ENCODE measurements at places on chromosomes 4 and X. TPM values are rescaled to one million over a fixed set of nuclear protein-coding genes. Genes with fewer than 3 reads are reported as not detected.

Gene NHSL2
- not detected for total RNA-seq

Gene PAGE3
- not detected for total RNA-seq

Gene UGT2A3
- total RNA-seq = not detected

Gene LANCL3
- total RNA-seq = 0.75 TPM

Gene VGLL1
- not detected for total RNA-seq

Gene AFM
- total RNA-seq = not detected

Gene ARMCX4
- total RNA-seq = 0.94 TPM

Gene RHOXF1
- not detected for total RNA-seq

Gene GLUD2
- total RNA-seq = 2.2 TPM

Gene GCNA
- total RNA-seq = 0.83 TPM

Gene STK32B
- total RNA-seq = 28.3 TPM

Gene SNX12
- total RNA-seq = 29.9 TPM

Gene FIP1L1
- 101 TPM for total RNA-seq

Gene FGF13
- total RNA-seq = 7.4 TPM

Gene CSAG2
- total RNA-seq = not detected

Gene TMEM154
- total RNA-seq = 3.1 TPM

Gene MAGEA4
- total RNA-seq = 922 TPM

Gene TBC1D1
- 78.0 TPM for total RNA-seq

Gene UNC5C
- total RNA-seq = 0.58 TPM

Gene OTUD6A
- not detected for total RNA-seq

Gene DCHS2
- total RNA-seq = 0.19 TPM

Gene NEUROG2
- 0.26 TPM for total RNA-seq

Gene CCKAR
- total RNA-seq = not detected

Gene POU3F4
- total RNA-seq = not detected

Gene GPRIN3
- total RNA-seq = 0.27 TPM

Gene AWAT2
- not detected for total RNA-seq

Gene BBS12
- 1.5 TPM for total RNA-seq

Gene MAGED4
- total RNA-seq = 0.32 TPM

Gene GUCY1A1
- total RNA-seq = not detected

Gene ARSD
- total RNA-seq = 20.0 TPM

Gene GRIA2
- total RNA-seq = 6.3 TPM

Gene KIT
- total RNA-seq = not detected

Gene TAB3
- total RNA-seq = 13.0 TPM

Gene EVC2
- total RNA-seq = not detected

Gene ARHGAP10
- total RNA-seq = 15.5 TPM

Gene AREG
- total RNA-seq = 17.4 TPM

Gene CPXCR1
- total RNA-seq = not detected

Gene MAGEA2
- total RNA-seq = 90.5 TPM

Gene FAM13A
- total RNA-seq = 8.4 TPM

Gene CXCL9
- not detected for total RNA-seq

Gene PFKFB1
- total RNA-seq = 0.19 TPM

Gene SSX4
- total RNA-seq = 0.53 TPM

Gene IL3RA
- total RNA-seq = not detected

Data from A375 (cell line).